ENCODE measurements at places on chromosomes 16 and 17.

DNA sequence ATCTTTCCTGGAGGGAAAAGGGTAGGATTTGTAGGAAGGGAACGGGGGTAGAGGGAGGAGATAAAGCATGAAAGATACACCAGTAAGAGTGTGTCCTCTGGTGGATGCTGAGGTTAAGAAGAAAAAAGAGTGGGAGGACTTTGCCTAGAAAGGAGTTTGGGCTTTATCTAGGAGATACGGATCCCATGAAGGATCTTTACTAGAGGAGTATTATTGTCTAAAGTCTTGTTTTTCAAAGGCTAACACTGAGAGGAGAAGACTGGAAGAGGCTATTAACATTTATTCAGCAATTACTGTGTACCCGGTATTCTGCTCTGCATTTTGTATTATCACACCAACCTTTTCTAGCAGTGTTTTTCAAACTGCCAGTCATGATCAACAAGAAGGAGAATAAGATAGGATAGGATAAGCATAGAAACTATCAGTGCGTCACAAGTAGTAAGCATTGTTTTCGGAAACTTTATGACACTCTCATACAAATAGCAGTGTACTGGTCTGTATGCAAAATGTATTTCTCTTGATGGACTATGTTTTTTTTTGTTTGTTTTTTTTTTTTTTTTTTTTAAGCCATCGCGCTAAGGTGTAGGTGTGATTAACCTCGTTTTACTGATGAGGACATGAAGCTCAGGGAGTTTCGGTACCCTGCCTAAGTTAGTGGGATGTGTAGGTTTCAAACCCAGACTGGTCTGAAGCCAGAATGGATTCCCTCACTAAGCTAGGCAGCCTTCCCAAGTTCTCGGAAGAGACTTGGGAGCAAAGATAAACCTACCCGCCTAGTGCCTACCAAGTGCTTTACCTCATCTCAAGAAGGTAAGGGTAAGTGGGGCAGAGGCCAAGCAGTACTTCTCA lies 1.3 kb upstream of the SP2 start:
- no peak for DNase-seq

DNA sequence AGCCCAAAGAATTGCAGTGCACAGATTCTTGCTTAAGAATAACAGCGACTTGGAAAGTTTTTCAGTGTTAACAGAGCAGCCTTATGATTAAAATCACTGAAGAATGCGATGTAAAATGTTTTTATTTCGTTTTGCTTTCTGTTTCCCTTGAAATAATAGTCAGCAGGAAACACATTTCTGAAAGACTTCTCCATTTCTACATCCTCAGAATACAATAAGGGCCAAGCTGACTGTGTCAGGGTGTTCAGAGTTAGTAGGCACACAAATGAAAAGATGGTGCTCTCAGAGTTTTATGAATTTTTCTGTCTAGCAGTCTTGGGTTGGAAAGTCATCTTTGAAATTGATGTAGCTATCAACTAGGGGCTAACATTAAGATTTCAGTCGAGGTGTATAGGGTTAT lies 582.9 kb upstream of the RBFOX1 start:
- no peak for DNase-seq

GRCh38 chr17:68684949-68685357 lies 83.8 kb upstream of the FAM20A start:
- DNase-seq = no peak

DNA sequence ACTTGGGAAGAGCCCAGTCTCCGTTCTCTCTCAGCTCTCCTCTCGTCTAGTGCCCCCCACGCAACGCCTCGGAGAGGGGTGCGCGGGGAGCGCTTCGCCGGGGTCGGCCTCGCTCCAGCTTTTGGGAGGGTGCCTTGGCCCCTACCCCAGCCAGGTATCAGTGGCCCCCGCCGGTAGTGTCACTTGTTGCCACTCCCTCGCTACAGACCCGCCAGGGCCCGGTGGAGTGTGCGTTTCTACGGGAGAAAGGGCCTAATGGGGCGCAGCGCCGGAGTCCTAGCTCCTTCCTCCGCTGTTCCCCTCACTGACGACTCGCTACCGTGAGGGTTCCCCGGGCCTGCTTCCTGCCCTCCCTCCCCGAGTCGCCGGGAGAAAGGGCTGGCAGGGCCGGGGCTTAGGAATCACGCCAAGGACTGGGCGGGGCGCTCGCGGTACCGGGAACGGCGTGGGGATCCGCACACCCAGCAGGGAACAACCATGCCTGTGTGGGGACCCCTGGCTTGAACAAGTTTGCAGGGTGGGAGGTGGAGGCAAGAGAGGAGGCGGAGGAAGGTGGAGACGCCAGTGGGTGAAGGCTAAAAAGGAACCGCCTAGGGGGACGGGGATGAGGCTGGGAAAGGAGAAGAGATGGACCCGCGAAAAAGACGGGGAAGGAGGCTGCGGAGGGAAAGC lies 997 bp upstream of the CDH11 start:
- DNase-seq = no peak
